ENCODE measurements at places on chromosomes 2 and 18.

DNA sequence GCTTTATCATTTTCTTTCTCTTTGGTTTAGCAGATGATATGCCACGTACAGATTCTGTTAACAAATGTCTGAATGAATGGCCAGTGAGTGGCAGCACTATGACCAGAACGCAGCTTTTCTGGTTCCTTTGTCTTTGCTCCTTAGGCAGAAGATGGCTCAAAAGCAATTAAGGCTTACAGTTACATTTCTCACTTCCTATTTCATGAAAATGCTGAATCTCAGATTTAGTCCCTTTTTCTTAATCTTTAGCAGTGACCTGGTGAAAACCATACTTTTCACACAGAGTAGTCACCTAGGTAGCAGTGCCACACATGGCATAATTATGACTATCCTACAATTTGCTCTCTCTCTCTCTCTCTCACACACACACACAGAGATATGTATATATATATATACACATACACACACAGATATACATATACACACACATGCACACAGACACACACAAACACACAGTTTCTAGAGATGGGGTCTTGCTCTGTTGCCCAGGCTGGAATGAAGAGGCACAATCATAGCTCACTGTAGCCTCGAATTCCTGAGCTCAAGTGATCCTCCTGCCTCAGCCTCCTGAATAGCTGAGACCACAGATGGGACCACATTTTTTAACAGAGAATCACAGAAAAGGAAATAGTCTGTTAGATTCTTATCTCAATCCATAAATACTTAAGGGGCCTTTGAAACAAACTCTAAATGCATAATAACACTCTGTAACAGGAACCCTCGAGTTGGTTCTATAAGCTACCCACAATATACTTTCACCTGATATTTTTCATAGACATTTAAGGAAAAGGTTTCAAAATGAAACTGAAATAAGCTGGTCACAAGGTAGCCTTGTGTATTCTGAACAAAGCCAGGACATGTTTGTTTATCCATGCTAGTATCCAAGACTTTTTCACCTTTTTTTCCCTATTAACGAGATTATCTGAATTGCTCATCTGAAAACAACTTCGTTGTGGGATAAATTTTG lies 11.6 kb downstream of the PDE6D start:
- no peak for DNase-seq

- DNase-seq: no peak
Observed at GRCh38 chr2:196372276-196372809, 201.0 kb upstream of the STK17B start.

DNA sequence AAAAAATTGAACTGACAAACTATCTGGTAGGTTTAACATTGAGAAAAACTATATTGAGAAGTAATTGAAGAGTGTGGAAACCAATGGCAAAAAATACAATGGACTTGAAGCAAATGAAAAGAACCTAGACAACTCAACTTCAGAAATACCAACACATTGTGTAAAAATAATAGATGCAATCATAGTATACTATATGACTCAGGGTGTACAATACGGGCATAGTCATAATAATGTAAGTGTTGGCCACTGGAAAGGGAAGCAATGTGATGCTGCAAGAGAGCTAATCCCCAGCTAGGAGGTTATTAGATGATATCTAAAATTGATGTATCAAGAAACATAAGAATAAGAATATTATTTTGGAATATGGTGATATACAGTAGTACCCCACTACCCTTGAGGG lies 45.3 kb downstream of the SMAD7 start:
- DNase-seq: no peak

DNA sequence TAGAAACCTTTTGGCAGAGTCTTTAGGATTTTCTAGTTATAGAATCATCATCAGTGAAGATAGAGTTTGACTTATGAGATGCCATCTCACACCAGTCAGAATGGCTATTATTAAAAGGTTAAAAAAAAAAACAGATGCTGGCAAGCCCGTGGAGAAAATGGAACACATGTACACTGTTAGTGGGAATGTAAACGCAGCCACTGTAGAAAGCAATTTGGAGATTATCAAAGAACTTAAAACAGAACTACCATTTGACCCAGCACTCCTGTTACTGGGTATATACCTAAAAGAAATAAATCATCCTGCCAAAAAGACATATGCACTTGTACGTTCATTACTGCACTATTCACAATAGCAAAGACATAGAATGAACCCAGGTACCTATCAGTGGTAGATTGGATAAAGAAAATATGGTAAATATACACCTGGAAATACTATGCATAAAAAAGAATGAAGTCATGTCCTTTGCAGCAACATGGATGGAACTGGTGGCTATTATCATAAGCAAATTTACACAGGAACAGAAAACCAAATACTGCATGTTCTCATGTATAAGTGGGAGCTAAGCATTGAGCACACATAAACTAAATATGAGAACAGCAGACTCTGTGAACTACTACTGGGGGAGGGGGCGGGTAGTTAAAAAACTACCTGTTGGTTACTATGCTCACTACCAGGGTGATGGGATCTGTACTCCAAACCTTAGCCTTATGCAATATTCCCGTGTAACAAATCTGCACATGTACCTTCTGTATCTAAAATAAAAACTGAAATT lies 279.0 kb downstream of the KIAA1328 start:
- no peak for DNase-seq

DNA sequence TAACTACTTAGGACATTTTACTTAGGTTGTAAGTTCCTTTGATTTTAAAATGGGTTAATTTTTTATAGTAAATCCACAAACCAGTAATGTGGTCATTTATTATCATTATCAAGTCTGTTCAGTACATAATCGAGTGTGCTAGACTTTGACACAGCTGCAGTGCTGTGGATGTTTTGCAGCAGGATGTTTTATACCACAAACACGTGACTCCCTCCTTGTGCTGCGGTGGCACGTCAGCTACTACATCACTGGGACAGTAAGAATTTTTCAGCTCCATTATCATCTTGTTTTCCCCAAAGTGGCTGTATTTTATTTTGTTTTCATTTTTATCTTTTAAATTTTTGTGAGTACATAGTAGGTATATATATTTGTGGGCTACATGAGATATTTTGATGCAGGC lies 70.0 kb downstream of the ATP9B start:
- no peak for DNase-seq

DNA sequence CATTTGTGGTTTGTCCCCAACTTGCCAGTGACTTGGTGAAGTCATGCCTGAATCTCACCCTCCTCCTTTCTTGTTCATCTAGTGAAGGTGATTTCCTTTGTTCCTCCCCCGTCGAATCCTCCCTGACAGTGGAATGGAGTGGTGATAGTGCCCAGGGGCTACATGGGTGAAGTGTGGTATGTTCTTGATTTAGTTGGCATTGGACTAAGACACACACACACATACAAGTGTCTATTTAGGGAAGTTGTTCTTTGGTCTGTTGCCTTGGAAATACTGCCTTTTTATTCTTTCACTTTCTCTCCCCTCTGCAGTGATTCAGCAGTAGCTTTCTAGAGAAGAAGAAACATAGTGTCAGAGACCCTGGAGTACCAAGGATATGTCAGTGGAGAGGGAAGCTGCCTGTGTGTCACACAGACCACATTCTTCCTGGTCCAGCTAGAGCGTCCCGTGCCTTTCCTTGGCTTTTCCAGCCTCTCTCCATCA lies 10.9 kb downstream of the INPP4A start:
- DNase-seq: no peak

GRCh38 chr2:26410764-26411243 lies 9.1 kb downstream of the DRC1 start:
- DNase-seq: no peak

- no peak for DNase-seq
Observed at GRCh38 chr2:223251656-223252229, 199.8 kb downstream of the KCNE4 start.

GRCh38 chr2:146997945-146998344 lies 846.9 kb upstream of the ACVR2A start:
- DNase-seq: no peak

- no peak for DNase-seq
Observed at GRCh38 chr2:218137514-218137913, 11.7 kb downstream of the CXCR2 start.

GRCh38 chr2:141455211-141455826 lies 675.5 kb downstream of the LRP1B start:
- no peak for DNase-seq

- DNase-seq: no peak
Observed at GRCh38 chr2:12335131-12335530, 381.6 kb upstream of the TRIB2 start.

DNA sequence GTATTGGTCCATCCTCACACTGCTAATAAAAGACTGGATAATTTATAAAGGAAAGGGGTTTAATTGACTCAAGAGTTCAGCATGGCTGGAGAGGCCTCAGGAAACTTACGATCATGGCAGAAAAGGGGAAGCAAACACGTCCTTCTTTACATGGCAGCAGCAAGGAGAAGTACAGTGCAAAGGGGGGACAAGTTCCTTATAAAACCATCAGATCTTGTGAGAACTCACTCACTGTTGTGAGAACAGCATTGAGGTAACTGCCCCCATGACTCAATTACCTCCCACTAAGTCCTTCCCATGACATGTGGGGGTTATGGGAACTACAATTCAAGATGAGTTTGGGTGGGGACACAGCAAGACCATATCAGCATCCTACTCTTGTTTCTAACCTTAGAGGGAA lies 37.0 kb downstream of the SP100 start:
- no peak for DNase-seq

DNA sequence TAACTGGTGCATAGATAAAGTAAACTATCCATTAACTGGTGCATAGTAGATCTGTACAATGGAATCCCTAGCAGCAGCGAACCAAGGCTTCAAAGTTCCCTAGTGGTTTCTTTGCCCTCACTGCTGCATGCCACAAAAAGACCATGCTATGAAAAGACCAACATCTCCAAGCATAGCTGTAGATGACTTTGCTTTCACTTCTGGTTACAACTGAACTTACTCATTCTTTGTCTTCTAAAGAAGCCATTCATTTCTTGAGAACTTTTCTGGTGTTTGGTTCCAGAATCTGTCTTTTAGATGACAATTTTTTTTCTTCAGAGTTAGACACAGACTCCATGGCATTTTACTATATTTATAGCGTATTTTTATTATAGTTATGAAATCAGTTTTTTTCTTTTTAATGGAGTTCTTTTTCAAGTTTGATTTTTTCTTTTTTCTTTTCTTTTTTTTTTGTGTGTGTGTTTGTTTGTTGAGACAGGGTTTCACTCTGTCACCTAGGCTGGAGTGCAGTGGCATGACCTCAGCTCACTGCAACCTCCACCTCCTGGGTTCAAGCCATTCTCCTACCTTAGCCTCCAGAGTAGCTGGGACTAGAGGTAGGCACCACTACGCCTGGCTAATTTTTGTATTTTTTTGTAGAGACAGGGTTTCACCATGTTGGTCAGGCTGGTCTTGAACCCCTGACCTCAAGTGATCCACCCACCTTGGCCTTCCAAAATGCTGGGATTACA lies 63.6 kb downstream of the SLC35F5 start:
- DNase-seq: no peak

GRCh38 chr2:161913865-161914264 lies 160.2 kb downstream of the DPP4 start:
- DNase-seq: no peak

DNA sequence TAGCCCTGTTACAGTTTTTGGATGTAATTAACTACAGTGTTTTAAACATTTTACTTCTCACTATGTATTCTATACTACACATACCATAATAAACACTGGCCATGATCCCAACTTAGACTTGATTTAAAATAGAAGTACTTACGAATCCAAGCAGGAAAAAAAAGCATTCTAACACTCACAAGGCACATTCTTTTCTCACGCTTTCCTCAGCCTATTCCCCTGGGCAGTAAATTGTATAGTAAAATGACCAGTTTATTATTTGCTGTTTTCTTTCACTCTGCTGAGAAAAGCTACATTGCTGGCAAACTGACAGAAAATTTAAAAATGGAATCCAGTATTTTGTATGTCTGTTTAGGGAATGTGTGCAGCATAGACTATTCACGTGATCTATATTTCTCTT lies 2.8 kb upstream of the TANC1 start:
- DNase-seq: no peak

- no peak for DNase-seq
Observed at GRCh38 chr2:173161507-173161906, 85.9 kb downstream of the MAP3K20 start.

GRCh38 chr18:1421502-1421901 lies 516.8 kb downstream of the ADCYAP1 start:
- DNase-seq: no peak

DNA sequence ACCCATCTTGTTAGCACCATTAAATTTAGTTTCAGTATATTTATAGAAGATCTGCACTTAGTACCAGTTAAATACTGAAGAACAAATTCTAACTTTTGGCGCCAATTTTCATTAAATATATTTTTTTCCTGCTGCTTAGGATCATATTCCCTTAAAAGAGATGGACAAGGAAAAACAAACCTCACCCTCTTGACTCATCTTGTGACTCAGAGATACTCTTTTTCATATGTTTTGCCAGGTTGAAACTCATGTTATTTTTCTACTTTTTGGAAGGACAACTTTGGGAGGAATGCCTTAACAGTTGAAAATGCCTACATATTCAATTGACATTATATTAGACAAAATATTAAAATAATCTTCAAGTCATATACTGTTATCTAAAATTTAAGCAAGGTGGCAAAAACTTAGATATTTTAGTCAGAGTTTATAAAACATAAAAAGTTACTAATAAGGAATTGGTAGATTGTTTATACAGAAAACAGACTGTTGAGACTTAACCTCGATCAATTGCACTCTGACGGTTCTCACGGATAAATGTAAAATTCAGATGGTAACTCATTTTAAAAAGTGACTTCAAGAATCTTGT lies 36.2 kb downstream of the PNO1 start:
- no peak for DNase-seq

DNA sequence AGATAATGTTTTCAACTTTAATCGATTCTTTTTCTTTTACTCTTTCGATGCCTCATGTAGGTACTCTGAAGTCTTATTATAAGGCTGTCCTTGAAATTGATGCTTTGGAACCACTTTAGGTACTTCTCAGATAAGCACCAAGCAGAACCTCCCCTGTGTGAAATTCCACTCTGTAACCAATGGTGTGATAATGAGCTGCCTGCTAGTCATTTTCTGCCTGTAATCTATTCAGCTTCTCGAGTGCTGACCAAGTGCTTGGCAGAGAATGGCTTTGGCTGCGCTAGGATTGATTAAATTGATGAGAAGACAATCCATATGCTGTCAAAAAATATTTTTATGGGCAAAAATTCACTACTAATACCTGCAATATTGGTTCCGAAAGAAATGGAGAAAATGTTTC lies 132.1 kb upstream of the STON1 start:
- DNase-seq: no peak

GRCh38 chr2:6580982-6581381 lies 284.7 kb downstream of the CMPK2 start:
- no peak for DNase-seq

Measured in stimulated activated CD4-positive, alpha-beta T cell treated with anti-CD3 and anti-CD28 coated beads, TNF-alpha, amount 100 ng/mL, for 4 hours (primary cell).